ENCODE measurements at places on chromosomes 1 and 21. TPM values are rescaled to one million over a fixed set of nuclear protein-coding genes. Genes with fewer than 3 reads are reported as not detected.

LCE2C gene
- not detected for total RNA-seq

OR4F29 gene
- not detected for total RNA-seq

MPL gene
- not detected for total RNA-seq

CELA2B gene
- total RNA-seq = 0.41 TPM

TNFRSF9 gene
- total RNA-seq = not detected

LTN1 gene
- 54.5 TPM for total RNA-seq

GADD45A gene
- 16.3 TPM for total RNA-seq

ANKRD45 gene
- 0.72 TPM for total RNA-seq

CELSR2 gene
- total RNA-seq = 16.7 TPM

LRRIQ3 gene
- 0.41 TPM for total RNA-seq

TTC22 gene
- 8.7 TPM for total RNA-seq

FAM151A gene
- total RNA-seq = not detected

ALG6 gene
- 21.1 TPM for total RNA-seq

ANGPTL3 gene
- total RNA-seq = not detected

PRDM16 gene
- total RNA-seq = 1.6 TPM

LRRC71 gene
- not detected for total RNA-seq

CFHR4 gene
- total RNA-seq = not detected

TNFAIP8L2 gene
- 2.7 TPM for total RNA-seq

LMX1A gene
- 0.72 TPM for total RNA-seq

HCRTR1 gene
- total RNA-seq = not detected

RIPPLY3 gene
- 0.72 TPM for total RNA-seq

TMPRSS3 gene
- 0.21 TPM for total RNA-seq

OR2L3 gene
- 0.10 TPM for total RNA-seq

CFAP107 gene
- not detected for total RNA-seq

F3 gene
- 15.3 TPM for total RNA-seq

FAM76A gene
- 18.1 TPM for total RNA-seq

LENEP gene
- not detected for total RNA-seq

TGFBR3 gene
- 69.2 TPM for total RNA-seq

CYP4A11 gene
- total RNA-seq = not detected

IVL gene
- 7.7 TPM for total RNA-seq

OR6P1 gene
- not detected for total RNA-seq

HOOK1 gene
- total RNA-seq = 9.6 TPM

DCDC2B gene
- total RNA-seq = not detected

HAO2 gene
- 0.21 TPM for total RNA-seq

GJC2 gene
- total RNA-seq = 5.5 TPM

STUM gene
- total RNA-seq = 7.4 TPM

CR1L gene
- not detected for total RNA-seq

EVA1C gene
- 8.8 TPM for total RNA-seq

CLDN17 gene
- total RNA-seq = not detected

SGIP1 gene
- 2.6 TPM for total RNA-seq

CLDN8 gene
- 4.0 TPM for total RNA-seq

HPCAL4 gene
- 0.92 TPM for total RNA-seq

TAS1R3 gene
- total RNA-seq = 1.9 TPM

CD53 gene
- total RNA-seq = 7.2 TPM

IRF6 gene
- total RNA-seq = 19.4 TPM

PPIAL4G gene
- total RNA-seq = not detected

FCGR3B gene
- total RNA-seq = 1.4 TPM

AJAP1 gene
- total RNA-seq = 0.51 TPM

MXRA8 gene
- 95.3 TPM for total RNA-seq

SPRR1B gene
- total RNA-seq = 1.3 TPM

DMBX1 gene
- total RNA-seq = not detected

CZIB gene
- total RNA-seq = 41.9 TPM

TFAP2E gene
- not detected for total RNA-seq

CFHR5 gene
- not detected for total RNA-seq

CAMK1G gene
- not detected for total RNA-seq

PGM1 gene
- 152 TPM for total RNA-seq

Measured in tongue (tissue), 3 donors.